Iris pigment epithelial cell (primary cell): ENCODE measurements at places on chromosomes 4 and X.

GRCh38 chr4:159242427-159242826, 139.5 kb downstream of the RAPGEF2 start:
- DNase-seq = no peak

- DNase-seq = no peak
These were observed 154.2 kb upstream of the FAM9B start for GRCh38 chrX:9188117-9188516.

DNA sequence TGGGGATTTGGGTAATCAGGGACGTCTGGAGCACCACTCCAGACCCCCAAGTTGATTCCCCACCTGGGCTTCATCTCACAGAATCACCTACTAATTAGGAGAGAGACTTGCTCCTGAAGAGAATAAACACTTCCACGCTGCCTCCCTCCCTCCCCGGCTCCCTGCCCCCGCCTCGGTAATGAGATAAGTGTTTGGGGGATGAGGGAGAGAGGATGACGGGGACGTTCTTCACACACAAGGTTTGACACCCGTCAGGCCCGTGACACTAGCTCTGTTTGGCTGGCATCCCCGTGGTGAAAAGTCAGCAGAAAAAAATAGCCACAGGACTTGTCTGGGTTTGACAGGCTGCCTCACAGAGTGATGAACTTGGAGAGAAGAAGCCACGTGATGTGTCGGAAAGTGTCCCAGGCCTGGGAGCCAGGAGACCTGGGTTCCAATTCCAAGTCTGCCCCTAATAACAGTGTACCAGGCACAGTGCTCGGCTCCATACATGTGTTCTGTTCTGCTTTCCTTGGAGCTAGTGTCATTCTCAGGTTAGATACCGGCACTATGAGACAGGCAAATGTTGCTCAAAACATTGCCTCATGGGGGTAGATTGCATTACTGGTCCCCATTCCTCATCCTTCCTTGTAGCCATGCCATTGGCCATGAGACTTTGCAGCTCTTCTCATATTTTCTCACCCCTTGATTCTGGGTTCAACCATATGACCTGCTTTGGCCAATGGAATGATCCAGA, 578.0 kb downstream of the BCOR start:
- DNase-seq = no peak

DNA sequence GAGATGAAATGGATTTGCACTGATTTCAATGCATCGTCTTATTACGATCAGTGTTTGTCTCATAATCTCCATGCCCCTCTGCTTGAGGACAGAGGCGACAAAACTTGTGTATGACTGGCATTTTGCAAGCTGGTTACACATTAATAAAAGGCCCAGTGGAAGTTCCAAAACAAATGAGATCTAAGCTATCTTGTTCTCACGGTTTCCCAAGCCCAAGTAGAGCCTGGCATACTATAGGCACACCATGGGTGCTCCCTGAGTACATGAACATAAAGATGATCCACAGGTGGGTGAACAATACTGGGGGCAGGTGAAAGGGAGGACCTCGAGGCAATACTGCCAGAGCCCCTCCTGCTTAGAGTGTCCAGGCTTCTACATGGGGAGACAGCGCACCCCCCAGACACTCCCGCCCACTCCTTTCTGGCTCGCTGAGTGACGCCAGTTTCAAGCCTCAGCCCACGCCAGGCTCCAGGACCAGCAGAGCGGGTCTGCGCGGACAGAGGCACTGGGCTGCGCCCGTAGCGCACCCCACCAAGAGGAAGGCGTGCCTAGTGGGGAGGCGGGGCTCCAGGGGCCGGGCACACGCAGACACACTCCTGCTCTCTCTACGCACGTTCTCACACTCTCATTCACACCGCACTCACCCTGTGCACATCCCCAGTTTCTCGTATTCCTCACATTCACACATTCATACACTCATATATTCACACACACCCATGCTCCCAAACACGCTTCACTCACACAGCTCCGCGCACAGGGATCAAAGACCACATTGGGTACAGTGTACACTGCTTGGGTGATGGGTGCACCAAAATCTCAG, 8.9 kb upstream of the GSX2 start:
- peak; percentile 43 for DNase-seq

- no peak for DNase-seq
These were observed 1543.3 kb upstream of the PABPC4L start for GRCh38 chr4:135744928-135745327.

DNA sequence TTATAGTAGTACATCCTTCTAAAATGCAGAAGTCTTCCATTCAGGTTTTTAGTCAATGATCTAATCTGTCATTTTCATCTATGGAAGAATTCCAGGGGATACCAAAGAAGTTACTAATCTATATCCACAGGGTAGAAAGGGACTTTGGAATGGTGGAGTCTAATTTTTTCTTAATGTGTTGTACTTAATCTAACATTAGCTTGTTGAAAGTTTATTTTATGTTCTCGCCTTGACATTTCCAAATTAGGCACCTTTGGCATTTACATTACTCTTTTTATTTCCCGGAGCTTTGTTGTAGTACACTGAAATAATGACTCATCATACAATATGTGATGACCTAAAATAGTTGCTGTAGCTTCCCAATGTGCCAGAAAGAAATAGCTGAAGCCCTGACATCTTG, 91.5 kb downstream of the HTR2C start:
- peak; percentile 29 for DNase-seq

GRCh38 chr4:116088771-116089170, 975.4 kb upstream of the NDST4 start:
- peak; percentile 1 for DNase-seq

DNA sequence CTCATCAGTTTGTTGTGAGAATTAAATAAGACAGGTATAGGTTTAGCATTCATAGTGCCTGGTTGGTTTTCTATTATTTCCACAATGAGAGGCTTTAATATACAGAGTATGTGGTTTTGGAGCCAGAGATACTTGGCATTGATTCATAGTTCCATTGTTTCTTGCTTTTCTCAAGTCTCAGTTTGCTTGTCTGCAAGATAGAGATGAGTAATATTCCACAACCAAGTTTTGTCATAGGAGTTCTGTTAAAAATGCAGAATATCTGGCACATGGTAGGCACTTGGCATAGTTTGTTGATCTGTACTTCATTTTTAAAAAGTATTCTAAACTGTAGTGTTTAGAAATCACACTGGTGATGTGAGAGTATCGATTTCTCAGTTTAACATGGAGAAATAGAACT, 37.5 kb upstream of the EDA2R start:
- DNase-seq = peak; percentile 74
